ENCODE measurements at places on chromosomes 7 and 10. TPM values are rescaled to one million over a fixed set of nuclear protein-coding genes. Genes with fewer than 3 reads are reported as not detected.

Gene GPR15LG
- not detected for total RNA-seq

GRCh38 chr10:102230264-102230860, 4.3 kb downstream of the ELOVL3 start:
- DNase-seq = peak; percentile 50

GRCh38 chr7:107025449-107026103, 18.9 kb upstream of the PRKAR2B start:
- DNase-seq = no peak

DNA sequence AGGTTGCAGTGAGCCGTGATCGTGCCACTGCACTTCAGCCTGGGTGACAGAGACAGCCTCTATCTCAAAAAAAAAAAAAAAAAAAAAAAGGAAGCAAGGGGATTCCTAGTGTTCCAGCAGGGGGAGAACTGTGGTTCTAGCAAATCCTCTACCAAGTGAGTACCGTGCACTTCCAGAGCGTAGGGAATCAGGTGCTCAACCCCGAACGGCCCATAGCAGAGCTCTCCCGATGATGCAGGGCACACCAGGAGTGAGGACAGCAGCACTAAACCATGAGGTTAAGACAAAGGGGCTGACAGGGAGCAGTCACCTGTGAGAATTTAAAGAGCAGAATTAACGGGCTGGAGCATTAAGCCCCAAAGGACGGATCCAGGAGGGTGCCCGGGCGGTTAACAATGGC, 173.6 kb downstream of the PTPRN2 start:
- DNase-seq = no peak

DNA sequence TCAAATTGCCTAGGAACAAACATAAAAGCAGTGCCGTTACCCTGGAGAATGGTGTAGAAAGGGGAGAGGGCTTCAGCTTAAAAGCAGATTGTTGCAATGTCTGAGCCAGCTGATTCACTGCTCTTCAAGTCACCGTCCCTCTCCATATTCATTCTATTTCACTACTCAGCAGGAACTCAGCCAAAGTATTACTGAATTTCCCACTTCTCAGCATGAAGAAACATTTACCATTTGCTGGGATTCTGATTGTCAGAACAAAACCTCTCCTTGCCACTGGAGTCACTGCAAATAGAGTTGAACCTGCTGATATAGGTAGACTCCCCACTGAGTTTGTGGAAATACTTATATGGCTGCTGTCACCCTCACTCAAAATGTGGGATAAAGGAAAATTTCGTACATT, 71.7 kb downstream of the PPP1R17 start:
- no peak for DNase-seq

- peak; percentile 66 for DNase-seq
Observed at GRCh38 chr7:130276796-130277762, 10.4 kb downstream of the CPA2 start.

DNA sequence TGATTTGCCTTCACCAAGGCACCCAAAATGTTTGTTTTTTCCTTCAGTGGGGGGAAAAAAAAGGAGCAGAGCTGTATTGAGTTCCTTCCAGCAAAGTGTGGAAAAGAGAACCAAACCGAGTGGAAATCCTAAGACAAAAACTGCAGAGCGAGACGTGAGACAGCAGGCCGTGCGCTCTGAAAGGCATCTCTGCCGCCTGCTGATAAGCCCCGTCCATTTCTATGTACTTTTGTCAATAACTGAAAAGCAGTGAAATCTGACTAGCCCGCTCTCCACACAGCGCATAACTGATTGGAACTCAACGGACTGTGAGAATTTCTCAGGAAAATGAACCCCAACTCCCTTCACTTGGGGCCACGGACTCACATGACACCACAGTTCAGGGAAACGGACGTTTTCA, 83.2 kb downstream of the COBL start:
- DNase-seq = no peak

Gene C10orf88
- total RNA-seq = 7.8 TPM

Gene WDR86
- total RNA-seq = 17.7 TPM

Gene FAM131B
- total RNA-seq = 3.2 TPM

Gene GET4
- 14.2 TPM for total RNA-seq

DNA sequence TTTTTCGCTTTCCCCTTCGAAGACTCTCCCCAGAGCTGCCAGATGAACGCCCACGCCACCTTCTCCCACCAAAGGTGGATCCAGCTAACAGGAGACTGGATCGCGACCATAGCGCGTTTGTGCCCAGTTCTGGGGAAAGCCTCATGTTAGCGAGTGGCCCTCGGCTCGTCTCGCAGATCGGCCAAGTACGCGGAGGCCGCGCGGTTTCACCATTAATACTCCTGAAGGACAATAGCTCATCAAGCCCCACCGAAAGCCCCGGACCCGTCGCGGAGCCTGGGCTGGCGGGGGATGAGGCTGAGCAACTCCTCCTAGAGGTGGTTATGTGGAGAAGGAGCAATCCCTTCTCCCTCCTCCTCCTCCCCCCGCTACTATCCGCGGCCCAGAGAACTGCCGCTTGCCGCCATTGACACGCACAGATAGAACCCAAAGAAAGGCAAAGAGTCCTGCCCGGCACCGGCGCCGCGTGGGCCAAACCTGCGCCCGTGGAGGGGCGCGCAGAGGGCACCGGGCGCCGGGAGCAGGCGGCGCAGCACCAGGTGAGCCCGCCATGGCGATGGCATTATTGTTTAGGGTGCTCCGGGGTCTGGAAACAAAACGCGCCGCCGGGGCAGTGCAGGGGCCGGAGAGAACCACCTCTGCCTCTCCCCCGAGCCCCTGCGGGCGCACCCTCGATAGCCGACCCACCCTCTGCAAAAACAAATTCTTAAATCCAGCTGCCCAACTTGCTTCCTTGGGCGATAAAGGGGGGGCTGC, at the start of gene MACROH2A2:
MACROH2A2 (plus strand) TSS at position 385 of the 756 bp plus-strand sequence. CDS start 22,813 bp downstream, outside the sequence.
- DNase-seq = peak; percentile 60

Gene GNAI1
- 46.7 TPM for total RNA-seq

GRCh38 chr7:113784316-113784715, 134.5 kb downstream of the PPP1R3A start:
- no peak for DNase-seq

Gene BAG3
- 7.8 TPM for total RNA-seq

Gene GRID2IP
- not detected for total RNA-seq

DNA sequence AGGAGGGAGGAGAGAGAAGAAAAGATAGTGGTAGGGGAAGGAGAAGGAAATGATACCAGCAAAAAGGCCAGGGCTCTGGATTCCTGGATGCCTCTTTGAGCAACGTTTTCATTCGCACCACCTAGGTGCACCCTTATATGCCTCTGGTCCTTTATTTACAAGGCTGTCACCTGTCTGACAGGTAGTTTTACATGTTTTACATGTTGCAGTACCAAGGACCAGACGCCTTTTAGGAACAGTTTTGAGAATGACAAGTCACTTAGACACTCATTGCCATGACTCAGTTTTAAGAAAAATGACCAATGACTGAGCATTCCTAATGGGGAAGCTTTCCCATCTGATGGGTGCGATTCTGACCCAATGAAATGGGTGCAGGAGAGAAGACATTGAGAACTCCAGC, 119.8 kb downstream of the GLI3 start:
- no peak for DNase-seq

DNA sequence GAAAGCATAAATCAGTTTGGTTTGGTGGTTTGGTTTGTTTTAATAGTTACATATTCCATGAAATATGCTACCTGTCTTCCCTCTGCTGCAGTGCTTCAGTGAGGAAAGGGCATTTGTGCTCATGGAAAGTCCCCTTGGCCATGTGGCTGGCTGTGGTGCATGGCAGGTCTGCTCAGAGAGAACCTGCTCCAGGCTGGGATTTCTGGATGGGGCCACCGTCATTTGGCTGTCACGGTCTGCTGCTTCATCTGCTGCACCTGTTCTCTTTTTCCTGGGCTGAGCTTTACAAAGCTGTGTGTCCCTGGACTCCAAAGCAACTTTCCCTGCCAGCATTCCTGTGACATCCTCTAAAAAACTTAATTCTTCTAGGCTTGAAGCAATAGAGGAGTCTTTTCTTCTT, 8.9 kb downstream of the CDK14 start:
- no peak for DNase-seq

- DNase-seq = no peak
Observed at GRCh38 chr10:5655121-5655520, 11.3 kb downstream of the ASB13 start.

DNA sequence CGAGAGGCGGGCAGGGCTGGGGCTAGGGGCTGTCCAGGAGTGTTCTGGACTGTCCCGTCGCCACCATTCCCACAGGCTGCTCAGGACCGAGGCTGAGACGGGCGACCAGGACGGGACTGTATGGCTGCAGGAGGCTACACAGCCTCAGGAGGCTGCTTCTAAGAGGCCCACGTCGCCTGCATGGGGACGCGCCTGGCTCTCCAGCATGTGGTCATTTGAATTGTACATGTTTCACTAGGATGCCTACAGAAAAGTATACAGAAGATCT, 216.3 kb downstream of the TCERG1L start:
- DNase-seq = no peak

GRCh38 chr10:86193841-86194240, 172.8 kb downstream of the GRID1 start:
- DNase-seq = no peak
